ENCODE measurements at places on chromosomes 13 and 19. TPM values are rescaled to one million over a fixed set of nuclear protein-coding genes. Genes with fewer than 3 reads are reported as not detected.

GRCh38 chr19:36032251-36033104 is at the start of gene CLIP3:
TSS of gene CLIP3 (minus strand) at chr19:36032873. CDS start at chr19:36032357, 516 bp downstream.
- H3K27me3 ChIP-seq = no peaks in the 10 kb centered on the region
- H3K36me3 ChIP-seq = peaks cover 24% of the 10 kb centered on the region
- H3K4me3 ChIP-seq = peak within 1 kb of the TSS; percentile 32
- no peak within 1 kb of the TSS for H3K27ac ChIP-seq

- H3K36me3 ChIP-seq = no peaks in the 10 kb centered on the region
- H3K27me3 ChIP-seq = no peaks in the 10 kb centered on the region
- DNase-seq = no peak
- no peaks in the 10 kb centered on the region for H3K4me1 ChIP-seq
- H3K27ac ChIP-seq = no peak overlapping the region
Measured at GRCh38 chr13:106381091-106381490, 154.4 kb downstream of the EFNB2 start.

Gene IQCN
- 0.43 TPM for total RNA-seq

Gene PRODH2
- not detected for total RNA-seq

Data from activated CD4-positive, alpha-beta T cell treated with anti-CD3 and anti-CD28 coated beads for 36 hours (primary cell).